Stimulated activated CD4-positive, alpha-beta T cell treated with anti-CD3 and anti-CD28 coated beads, Interleukin-4, amount 100 ng/mL, for 48 hours (primary cell): ENCODE measurements at places on chromosomes 1 and 21.

- no peak for DNase-seq
Measured at GRCh38 chr1:87215592-87215991, 113.1 kb upstream of the LMO4 start.

DNA sequence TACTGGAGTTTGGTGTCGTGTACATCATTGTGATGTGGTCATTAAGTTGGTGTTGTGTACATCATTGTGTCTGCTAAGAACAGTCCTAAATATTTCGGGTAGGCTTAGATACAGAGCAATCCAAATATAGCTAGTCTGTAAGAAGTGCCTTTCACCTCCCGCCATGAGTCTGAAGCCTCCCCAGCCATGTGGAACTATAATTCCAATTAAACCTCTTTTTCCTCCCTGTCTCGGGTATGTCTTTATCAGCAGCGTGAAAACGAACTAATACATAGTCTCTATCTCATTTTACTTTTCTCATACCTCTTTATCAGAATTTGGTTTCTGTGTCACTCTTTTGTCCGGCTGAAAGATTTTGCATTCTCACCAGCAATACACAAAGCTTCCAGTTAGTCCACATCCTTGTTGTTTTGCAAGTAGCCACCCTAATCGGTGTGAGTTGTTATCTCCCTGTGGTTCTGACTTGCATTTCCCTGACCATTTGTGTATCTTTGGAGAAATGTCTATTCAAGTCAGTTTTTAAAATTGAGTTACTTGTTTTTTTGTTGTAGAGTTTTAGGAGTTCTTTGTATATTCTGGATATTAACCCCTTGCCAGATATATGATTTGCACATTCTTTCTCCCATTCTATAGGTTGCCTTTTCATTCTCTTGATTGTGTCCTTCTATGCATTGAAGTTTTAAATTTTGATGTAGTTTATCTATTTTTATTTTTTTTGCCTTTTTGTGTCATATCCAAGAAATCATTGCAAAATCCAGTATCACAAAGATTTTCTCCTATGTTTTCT lies 56.5 kb downstream of the FNBP1L start:
- DNase-seq, result no peak

- DNase-seq, result no peak
Measured at GRCh38 chr1:154329152-154329521, 3.8 kb downstream of the ATP8B2 start.

DNA sequence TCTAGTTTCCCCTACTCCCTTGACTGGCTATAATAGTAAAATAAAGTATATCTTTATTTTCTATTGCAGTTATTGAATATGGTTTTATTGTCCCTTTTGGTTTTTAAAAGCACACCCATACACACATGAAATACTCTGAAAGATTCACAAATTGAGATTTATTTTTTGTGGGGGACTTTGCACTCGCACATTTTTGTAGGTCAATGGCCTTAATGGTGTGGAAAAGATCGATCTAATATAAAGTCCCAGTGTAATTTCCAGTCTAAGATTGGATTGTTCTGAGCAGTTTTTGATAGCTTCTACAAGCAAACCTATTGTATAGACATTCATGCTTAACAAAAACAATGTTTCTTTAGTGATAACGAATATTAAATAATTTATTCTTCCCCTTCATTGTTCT lies 59.5 kb upstream of the INSL5 start:
- no peak for DNase-seq

DNA sequence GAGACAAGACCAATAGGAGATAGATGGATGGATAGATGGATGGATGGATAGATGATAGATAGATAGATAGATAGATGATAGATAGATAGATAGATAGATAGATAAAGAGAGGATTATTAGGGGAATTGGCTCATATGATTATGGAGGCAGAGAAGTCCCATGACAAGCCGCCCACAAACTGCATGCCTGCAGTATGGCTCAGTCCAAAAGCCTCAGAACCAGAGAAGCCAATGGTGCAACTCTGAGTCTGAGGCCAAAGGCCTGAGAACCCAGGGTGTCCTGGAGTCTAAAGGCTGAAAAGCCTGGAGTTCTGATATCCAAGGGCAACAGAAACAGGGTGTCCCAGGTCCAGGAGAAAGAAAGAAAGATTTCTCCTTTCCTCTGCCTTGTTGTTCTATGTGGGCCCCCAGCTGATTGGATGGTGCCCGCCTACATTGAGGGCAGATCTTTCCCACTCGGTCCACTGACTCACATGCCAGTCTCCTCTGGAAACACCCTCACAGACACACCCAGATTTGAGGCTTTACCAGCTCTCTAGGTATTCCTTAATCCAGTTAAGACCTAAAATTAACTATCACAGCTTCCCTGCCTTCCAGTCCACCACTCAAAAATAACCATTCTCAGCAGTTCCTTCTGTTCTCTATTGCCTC lies 39.6 kb upstream of the IRF2BP2 start:
- no peak for DNase-seq

GRCh38 chr1:76824106-76824505 lies 43.2 kb upstream of the ST6GALNAC5 start:
- no peak for DNase-seq

GRCh38 chr21:33755354-33755753 lies 113.1 kb downstream of the ITSN1 start:
- DNase-seq, result no peak

- DNase-seq, result no peak
Measured at GRCh38 chr1:246795906-246796694, 71.9 kb downstream of the SCCPDH start.

DNA sequence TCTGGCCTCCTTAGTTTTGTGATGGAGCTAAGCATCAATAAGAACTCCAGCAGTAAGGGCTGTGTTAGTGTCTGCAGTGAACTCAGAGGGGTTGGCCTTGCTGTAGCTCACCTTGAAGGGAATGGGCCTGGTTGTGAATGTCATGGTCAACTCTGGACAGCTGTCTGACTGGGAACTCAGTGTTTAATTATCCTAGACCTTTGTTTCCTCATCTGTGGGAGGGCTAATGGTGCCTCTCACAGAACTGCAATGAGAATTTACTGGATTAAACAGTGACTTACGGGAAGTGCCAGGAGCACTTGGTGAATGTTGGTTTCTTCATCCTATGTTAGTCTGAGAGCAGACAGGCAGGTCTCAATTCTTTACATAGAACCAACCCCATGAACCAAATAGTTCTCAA lies 23.7 kb downstream of the HMGCS2 start:
- no peak for DNase-seq

DNA sequence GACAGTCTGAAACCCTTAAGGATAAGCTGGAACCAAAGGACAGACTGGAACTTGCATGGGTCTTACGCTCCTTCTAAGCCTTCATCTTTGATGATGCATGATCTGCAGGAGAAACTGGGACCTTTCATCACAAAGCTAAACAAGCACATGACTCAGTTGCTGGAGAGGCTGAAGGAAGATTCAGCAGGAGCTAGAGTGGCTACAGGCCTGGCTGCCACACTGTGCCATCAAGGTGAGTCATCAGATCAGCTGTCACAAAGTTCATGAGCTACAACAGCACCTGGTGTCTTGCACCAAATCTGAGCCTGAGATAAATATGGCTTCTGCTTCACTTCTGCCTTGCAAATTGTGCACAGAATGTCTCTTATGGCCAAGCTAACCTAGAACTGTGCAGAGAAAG lies 95.5 kb upstream of the MARK1 start:
- no peak for DNase-seq

DNA sequence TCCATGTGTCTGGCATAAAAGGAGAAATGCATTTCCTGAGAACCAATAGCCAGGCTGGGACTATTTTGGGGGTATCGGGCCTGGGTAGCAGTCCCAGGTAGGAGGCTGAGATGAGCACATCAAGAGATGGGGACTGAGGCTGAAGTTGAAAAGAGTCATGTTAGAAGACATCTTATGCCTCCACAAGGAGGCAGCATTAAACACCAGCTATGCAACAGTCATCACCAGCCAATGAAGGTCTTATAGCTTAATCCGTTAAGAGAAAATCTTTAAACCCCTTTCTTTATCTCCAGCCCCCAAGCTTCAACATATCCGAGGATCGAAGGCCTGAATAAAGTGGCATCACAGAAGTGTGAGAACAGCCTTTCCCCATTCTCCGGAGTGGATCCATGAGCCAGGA lies 640.7 kb upstream of the PTBP2 start:
- DNase-seq, result no peak

DNA sequence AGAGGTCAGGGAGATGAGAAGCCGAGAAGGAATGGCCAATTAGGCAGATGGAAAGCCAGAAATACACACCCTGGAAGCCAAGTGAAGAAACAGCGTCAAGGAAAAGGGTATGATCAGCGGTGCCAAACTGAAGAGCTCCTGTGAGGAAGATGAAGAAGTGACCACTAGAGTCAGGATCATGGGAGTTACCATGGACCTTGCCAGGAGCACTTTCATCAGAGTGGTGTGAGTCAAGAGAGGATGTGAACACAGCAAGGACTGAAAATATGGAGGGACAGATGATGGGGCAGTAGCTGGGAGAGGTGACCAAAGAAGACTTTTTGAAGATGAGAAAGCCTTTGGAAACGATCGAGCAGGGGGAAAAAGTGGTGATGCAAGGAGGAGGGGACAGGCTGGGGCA lies 50.4 kb downstream of the CD34 start:
- DNase-seq, result no peak

DNA sequence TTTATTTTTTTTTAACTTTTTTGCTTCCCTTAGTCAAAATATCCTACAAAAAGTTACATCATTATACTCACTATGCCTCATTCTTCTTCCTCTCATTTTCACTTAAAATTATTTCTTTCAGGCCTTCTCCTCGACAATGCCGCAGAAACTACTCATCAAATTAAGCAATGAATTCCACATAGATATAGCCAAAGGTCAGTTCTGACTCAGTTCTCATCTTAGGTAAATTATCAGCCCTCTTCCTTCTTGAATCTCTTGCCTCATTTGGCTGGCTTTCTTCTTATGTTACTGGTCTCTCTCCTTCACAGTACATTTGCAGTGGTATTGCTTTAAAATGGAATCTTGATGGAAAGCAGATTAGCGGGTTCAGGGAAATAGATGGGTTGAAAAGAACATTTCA lies 260.7 kb upstream of the BRINP3 start:
- DNase-seq, result no peak

- DNase-seq, result no peak
Measured at GRCh38 chr1:31848381-31848897, 32.6 kb upstream of the SPOCD1 start.

GRCh38 chr1:208731981-208732821 lies 488.0 kb upstream of the PLXNA2 start:
- no peak for DNase-seq

DNA sequence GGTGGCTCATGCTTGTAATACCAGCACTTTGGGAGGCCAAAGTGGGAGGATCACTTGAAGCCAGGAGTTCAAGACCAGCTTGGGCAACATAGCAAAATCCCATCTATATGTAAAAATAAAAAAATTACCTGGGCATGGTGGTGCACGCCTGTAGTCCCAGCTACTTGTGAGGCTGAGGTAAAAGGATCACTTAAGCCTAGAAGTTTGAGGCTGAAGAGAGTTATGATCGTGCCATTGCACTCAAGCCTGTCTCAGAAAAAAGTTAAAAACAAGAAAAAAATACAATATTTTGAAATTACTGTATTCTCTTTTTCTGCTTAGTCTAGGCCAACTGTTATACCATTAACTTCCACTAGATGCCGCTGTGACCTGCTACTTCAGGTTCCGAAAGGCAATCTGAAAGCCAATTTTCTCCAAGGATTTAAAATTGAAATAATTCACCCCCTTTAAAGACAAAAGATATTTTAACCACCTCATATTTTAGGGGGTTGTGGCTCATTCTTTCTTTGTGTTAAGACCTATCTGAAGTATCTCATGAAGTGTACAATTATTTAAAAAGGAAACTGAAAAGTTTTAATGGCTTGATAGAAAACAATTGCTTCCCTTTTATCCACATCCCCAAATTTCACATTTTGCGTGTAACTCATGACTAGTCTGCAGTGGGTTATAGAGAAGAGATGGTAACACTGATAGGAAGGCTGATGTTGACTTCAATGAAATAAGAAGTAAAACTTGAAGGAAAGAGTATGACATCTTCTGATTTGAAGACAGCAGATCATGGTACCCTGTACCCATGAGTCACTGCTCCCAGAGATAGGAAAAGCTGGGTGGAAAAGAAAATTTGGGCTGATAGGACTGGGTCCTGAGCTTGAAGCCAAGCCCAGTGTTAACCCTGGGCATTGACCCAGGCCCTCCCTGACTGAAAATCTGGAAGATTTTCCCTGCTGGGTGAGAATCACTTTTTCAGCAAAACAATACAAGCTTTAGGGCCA lies 24.4 kb upstream of the CLDN14 start:
- DNase-seq, result peak; percentile 19

GRCh38 chr21:31092832-31093625 lies 54.8 kb upstream of the KRTAP19-8 start:
- no peak for DNase-seq

DNA sequence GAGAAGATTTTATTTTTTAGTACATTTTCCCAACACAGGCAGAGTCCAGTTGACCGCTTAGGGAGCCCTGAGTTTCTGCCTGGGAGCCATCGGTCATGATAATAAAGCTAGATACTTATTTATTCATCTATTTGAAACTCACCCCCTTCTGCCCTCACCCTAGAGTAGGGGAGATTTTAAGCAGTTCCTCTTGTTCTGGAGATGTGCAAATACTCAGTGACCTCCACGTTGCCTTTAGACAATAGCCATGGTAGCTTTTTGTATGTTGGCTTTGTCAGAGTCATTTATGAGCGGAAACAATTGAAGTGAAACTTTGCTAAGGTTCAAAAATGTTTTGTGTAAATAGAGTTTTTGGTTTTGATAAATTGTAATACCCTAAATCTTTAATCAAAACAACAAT lies 45.7 kb upstream of the PLPPR4 start:
- no peak for DNase-seq

- DNase-seq, result no peak
Measured at GRCh38 chr1:107930292-107930691, 34.7 kb downstream of the VAV3 start.

DNA sequence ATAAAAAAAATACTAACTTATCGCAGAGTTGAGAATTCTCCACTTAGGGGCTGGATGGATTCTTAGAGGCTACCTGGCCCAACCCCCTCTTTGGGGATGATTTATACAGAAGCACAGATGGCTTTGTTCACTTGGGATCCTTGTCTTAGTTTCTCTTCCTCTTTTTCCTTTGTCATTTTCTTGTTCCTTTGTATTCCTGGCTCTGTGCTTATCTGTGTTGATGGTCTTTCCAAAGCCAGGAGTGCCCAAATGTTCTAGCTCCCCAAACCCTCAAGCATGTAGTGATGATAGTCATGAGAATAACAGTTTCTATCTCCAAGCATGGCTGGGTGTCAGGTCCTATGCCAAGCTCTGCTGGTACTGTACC lies 27.4 kb downstream of the EPHB2 start:
- DNase-seq, result no peak

- DNase-seq, result no peak
Measured at GRCh38 chr1:174913225-174913903, 86.4 kb upstream of the CACYBP start.

- no peak for DNase-seq
Measured at GRCh38 chr1:28147264-28148094, 29.0 kb downstream of the PTAFR start.

- DNase-seq, result peak; percentile 51
Measured at GRCh38 chr1:244047621-244048255, 3.3 kb upstream of the ZBTB18 start.

- DNase-seq, result no peak
Measured at GRCh38 chr21:43012596-43012995, 38.2 kb downstream of the PKNOX1 start.
